ENCODE measurements at places on chromosomes 6 and 20.

GRCh38 chr6:154414021-154414813 lies 57.6 kb upstream of the IPCEF1 start:
- no peak overlapping the region for H3K27ac ChIP-seq
- peaks cover 13% of the 10 kb centered on the region for H3K36me3 ChIP-seq
- H3K27me3 ChIP-seq, result no peaks in the 10 kb centered on the region
- H3K4me1 ChIP-seq, result peaks cover 28% of the 10 kb centered on the region

GRCh38 chr6:32815115-32815514 lies 1.7 kb downstream of the HLA-DOB start:
- H3K27ac ChIP-seq, result no peak overlapping the region
- H3K4me3 ChIP-seq, result no peak overlapping the region
- DNase-seq, result no peak
- no peaks in the 10 kb centered on the region for H3K27me3 ChIP-seq
- no peaks in the 10 kb centered on the region for H3K36me3 ChIP-seq
- H3K4me1 ChIP-seq, result no peaks in the 10 kb centered on the region

- no peaks in the 10 kb centered on the region for H3K27me3 ChIP-seq
- H3K27ac ChIP-seq, result no peak overlapping the region
Observed at GRCh38 chr6:143234734-143235133, 174.0 kb downstream of the AIG1 start.

DNA sequence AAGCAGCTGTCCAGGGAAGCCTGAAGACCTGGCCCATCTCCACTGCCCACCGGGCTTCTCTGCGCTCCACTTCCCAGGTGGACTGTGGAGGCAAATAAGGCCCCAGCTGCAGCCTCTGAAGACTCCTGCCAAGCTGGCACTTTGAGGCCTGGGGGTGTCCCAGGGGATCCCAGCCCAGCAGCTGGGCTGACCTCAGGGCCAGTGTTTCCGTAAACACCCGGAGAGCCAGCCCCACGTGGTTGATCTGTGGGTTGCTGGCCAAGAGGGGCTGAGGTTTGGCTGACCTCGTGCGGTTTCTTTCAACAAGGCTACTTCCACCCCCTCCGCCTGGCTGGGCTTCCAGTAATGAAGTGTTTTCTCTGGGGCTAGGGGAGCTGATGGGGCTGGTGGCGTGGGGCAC lies 12.4 kb upstream of the CCN5 start:
- no peaks in the 10 kb centered on the region for H3K27me3 ChIP-seq
- no peaks in the 10 kb centered on the region for H3K36me3 ChIP-seq
- H3K27ac ChIP-seq, result peak overlapping the region; percentile 81
- peak; percentile 94 for DNase-seq
- no peak overlapping the region for H3K4me3 ChIP-seq

GRCh38 chr6:142906945-142907470 lies 38.0 kb downstream of the HIVEP2 start:
- H3K4me3 ChIP-seq, result no peak overlapping the region
- H3K36me3 ChIP-seq, result no peaks in the 10 kb centered on the region
- peaks cover 11% of the 10 kb centered on the region for H3K4me1 ChIP-seq
- H3K27me3 ChIP-seq, result no peaks in the 10 kb centered on the region

- no peak within 1 kb of the TSS for H3K27ac ChIP-seq
- H3K36me3 ChIP-seq, result no peaks in the 10 kb centered on the region
- H3K4me3 ChIP-seq, result no peak within 1 kb of the TSS
- H3K4me1 ChIP-seq, result no peaks in the 10 kb centered on the region
- H3K27me3 ChIP-seq, result no peaks in the 10 kb centered on the region
- no peak for DNase-seq
Observed at GRCh38 chr6:32763421-32763820, at the start of gene HLA-DQB2. TSS of gene HLA-DQB2 (minus strand) at chr6:32763532. CDS start at chr6:32763470, 62 bp downstream.

DNA sequence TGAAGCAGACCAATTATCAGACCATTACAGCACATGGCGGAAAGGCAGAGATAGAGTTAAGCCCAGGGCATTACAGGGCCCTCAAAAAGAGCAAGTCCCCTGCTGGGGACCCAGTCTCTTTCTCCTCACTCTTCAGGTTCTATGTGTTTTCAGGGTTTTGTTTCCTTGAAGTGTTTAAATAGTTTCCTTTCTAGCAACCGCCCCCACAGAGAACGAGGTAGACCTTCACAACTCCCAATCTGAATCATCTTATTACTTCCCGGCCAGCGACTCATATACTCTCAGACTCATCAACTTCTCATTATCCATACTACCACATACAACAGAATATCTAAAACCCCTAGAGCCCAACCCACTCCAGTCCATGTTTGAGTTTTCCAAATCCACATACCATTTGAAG lies 526.6 kb upstream of the ARID1B start:
- no peak for DNase-seq
- H3K4me1 ChIP-seq, result no peaks in the 10 kb centered on the region
- no peaks in the 10 kb centered on the region for H3K27me3 ChIP-seq
- H3K27ac ChIP-seq, result no peak overlapping the region

DNA sequence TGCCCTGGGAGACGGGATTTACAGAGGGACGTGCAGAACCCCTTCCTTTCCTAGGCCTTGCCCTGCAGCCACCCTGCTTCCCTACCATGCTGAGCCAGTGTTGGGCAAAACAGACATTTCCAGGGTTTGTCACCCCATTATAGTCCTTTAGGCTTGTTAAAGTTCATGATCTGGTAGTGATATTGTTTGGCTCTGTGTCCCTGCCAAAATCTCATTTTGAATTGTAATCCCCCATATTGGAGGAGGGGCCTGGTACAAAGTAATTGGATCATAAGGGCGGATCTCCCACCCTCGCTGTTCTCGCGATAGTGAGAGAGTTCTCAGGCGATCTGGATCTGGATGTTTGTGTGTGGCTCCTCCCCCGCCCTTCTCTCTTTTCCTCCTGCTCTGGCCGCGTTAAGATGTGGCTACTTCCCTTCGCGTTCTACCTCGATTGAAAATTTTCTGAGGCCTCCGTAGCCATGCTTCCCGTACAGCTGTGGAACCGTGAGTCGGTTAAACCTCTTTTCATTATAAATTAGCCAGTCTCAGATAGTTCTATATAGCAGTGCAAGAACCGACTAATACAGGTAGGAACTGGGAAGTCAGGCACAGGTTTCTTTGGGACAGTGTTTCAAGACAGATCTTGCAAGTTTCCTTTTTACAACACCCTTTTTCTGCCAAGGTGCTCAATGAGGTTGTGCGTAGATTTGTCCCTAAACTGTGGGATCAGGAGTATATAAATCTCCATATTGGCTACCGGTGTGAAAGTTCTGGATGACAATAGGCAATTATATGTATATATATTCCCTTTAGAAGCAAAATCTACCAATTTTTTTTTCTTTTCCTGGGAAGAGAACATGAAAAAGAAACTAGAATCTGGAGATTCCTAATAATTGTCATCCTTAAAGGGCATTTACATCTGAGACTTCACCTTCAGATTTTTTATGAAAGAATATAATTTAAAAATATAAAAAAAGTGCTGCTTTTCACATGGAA lies 152.1 kb downstream of the SAMD5 start:
- no peak overlapping the region for H3K27ac ChIP-seq
- no peak overlapping the region for H3K4me3 ChIP-seq
- no peaks in the 10 kb centered on the region for H3K27me3 ChIP-seq

DNA sequence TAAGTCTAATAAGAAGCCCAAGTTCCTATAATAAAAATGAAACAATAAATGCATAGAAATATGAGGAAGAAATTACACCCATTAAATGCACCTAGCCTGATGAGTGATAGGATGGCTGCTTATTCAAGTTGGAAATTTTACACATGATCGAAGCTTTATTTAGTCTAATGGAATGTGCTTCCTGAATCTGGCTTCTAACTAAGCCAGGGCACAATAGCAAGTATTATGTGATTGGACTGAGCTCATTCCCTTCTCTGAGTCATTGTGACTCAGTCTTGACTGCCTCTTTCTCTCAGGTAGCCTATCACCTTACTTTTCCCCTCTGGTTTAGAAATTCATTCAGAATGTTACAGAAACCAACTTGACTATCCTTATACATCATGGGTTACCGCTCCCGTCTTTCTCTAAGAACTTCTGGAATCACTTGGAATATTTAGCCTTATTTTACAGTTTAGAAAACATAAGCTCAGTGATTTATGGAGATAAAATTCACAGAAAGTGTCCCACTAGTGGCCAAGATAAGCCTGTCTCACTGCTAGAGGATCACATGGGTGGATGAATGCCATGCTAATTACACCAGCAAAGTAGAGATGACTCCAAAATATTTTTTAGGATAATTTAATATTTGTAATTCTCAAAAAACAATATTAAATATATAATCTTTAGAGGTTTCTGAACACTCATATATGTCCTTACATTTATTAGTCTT lies 505.3 kb upstream of the JAG1 start:
- no peaks in the 10 kb centered on the region for H3K27me3 ChIP-seq
- H3K4me1 ChIP-seq, result no peaks in the 10 kb centered on the region

DNA sequence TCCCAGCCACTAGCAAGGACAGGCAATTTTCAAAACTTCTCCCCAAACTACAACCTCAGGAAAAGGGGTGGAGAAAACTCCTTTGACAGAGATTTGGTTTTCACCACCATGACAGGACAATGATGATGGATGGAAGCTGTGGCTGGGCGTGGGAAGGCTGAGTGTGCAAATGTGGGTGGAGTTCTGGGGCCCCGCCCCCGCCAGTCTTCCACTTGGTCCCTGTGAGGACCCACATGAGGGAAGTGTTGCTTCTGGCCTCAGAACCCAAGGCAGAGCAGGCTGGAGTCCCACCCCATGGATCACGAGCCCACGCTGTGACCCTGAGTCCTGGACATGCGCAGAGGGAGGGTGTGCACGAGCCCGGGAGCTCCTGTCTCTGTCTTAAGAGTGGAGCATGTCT lies 21.5 kb upstream of the MRGBP start:
- DNase-seq, result no peak
- H3K4me1 ChIP-seq, result no peaks in the 10 kb centered on the region
- no peaks in the 10 kb centered on the region for H3K36me3 ChIP-seq
- H3K27ac ChIP-seq, result no peak overlapping the region

DNA sequence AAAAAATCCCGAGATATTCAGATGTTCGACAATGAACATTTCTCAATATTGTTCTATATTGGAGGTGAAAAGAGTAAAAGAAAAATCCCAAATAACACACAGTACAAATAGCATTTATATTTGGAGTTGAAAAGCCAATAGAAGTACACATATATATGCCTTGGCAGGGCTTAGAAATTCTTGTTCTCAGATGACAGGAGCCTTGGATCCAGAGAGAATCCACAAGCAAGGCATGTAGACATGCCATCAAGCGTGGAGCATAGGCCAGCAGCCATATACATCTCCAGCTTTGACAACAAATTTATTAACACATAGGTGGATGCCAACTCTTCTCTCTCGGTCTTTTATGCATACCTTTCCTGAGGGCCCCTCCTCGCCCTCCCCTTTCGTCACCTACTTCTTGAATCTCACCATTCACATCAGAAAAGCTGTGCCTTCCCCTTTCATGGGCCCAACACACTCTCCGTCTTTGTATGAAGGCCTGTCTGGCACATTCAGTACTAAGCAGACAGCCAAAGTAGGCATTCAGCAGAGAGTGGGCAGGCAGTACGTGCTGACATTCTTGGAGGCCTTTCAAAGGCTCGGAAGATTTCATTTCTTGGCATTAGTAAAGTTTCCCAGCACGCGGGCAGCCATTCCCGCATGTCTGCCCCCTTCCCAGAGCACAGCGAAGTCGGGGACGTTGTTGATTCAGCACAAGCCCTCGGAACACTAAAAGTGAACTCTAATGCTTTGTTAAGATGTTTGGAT lies 18.2 kb downstream of the NEDD9 start:
- H3K4me3 ChIP-seq, result no peak overlapping the region
- H3K4me1 ChIP-seq, result no peaks in the 10 kb centered on the region
- peak overlapping the region; percentile 92 for H3K27ac ChIP-seq
- no peaks in the 10 kb centered on the region for H3K36me3 ChIP-seq

- no peaks in the 10 kb centered on the region for H3K4me1 ChIP-seq
- H3K36me3 ChIP-seq, result no peaks in the 10 kb centered on the region
- H3K27me3 ChIP-seq, result no peaks in the 10 kb centered on the region
- no peak overlapping the region for H3K4me3 ChIP-seq
- DNase-seq, result no peak
Observed at GRCh38 chr20:61846741-61847419, 218.8 kb downstream of the TAF4 start.

GRCh38 chr20:50041246-50041873 lies 58.6 kb downstream of the SNAI1 start:
- no peak for DNase-seq
- no peaks in the 10 kb centered on the region for H3K27me3 ChIP-seq
- peaks cover 3% of the 10 kb centered on the region for H3K4me1 ChIP-seq
- H3K36me3 ChIP-seq, result no peaks in the 10 kb centered on the region

DNA sequence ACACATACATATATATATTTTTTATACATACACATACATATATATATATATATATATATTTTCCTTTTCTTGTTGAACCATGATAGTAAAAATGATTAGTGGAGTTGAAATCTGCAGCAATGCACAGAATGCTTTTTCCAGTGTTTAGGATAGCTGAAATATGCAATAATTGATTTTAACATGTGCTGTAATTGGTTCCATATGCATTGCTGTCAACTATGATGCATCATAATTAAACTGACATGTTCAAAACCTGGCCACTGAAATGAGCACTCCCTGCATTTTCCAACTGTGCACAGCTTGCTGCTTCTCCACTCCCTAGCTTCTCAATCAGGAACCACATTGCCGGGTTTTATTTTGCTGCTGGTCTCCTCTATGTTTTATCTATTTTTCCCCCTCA lies 358.3 kb downstream of the PAX1 start:
- no peaks in the 10 kb centered on the region for H3K36me3 ChIP-seq
- no peak overlapping the region for H3K27ac ChIP-seq

GRCh38 chr6:150230832-150231524 lies 88.1 kb downstream of the PPP1R14C start:
- H3K36me3 ChIP-seq, result no peaks in the 10 kb centered on the region
- no peak overlapping the region for H3K27ac ChIP-seq
- DNase-seq, result no peak
- peaks cover 6% of the 10 kb centered on the region for H3K4me1 ChIP-seq
- H3K4me3 ChIP-seq, result no peak overlapping the region
- H3K27me3 ChIP-seq, result no peaks in the 10 kb centered on the region

GRCh38 chr6:160766989-160767646 lies 65.1 kb downstream of the PLG start:
- peak overlapping the region; percentile 12 for H3K4me3 ChIP-seq
- H3K27ac ChIP-seq, result no peak overlapping the region
- no peaks in the 10 kb centered on the region for H3K36me3 ChIP-seq
- DNase-seq, result peak; percentile 60

DNA sequence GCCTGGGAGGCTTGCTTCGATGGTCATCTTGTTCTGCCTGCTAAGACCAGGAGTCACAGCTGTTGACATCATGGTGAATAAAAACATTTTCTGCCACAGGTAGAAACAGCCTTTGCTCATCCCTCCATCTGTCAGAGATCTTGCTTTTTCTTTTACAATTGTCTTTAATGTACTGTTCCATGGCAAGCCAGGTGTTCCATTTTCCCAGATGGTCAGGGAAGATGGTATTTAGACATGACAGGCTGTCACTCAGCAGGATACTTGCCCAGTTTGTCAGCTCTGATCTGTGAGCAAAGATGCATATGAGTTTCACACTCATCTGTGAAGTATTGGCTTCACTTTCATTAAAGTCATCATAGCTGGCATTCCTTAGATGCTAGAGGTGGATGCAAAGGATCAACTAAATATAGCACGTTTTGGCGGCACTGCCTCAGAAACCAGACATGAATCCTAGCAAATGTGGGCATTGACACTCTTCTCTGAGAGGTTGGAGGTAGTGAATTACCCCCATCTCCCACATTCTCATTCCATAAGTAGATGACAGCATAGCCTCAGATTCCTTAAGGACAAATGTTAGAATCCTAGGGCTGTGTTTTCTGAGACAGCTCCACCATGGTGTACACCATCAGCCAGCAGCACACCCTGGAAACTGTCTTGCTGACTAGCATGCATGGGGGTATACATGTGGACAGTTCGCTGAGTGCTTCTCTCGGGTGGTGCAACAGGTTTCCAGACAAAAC lies 4.2 kb downstream of the SSTR4 start:
- no peak for DNase-seq
- no peaks in the 10 kb centered on the region for H3K36me3 ChIP-seq
- no peak overlapping the region for H3K27ac ChIP-seq
- peaks cover 6% of the 10 kb centered on the region for H3K4me1 ChIP-seq

Measured in right atrium auricular region (tissue), 2 donors.